ENCODE measurements at places on chromosomes 5 and 9.

- H3K27ac ChIP-seq: no peak overlapping the region
- H3K4me1 ChIP-seq: no peaks in the 10 kb centered on the region
- peaks cover 26% of the 10 kb centered on the region for H3K27me3 ChIP-seq
- no peak for DNase-seq
These were observed 7.7 kb downstream of the PAX5 start for GRCh38 chr9:37026113-37026930.

GRCh38 chr5:140547508-140548299 is at the start of gene EIF4EBP3:
Gene EIF4EBP3, plus strand, starts transcription at chr5:140547662. Its CDS starts 76 bp downstream, at chr5:140547738.
- peak within 1 kb of the TSS; percentile 34 for H3K27ac ChIP-seq
- peaks cover 12% of the 10 kb centered on the region for H3K36me3 ChIP-seq
- H3K4me3 ChIP-seq: no peak within 1 kb of the TSS
- no peaks in the 10 kb centered on the region for H3K27me3 ChIP-seq

- peaks cover 60% of the 10 kb centered on the region for H3K27me3 ChIP-seq
- DNase-seq: no peak
- H3K27ac ChIP-seq: no peak overlapping the region
- H3K4me3 ChIP-seq: no peak overlapping the region
- H3K4me1 ChIP-seq: no peaks in the 10 kb centered on the region
- H3K36me3 ChIP-seq: no peaks in the 10 kb centered on the region
These were observed 116.1 kb upstream of the IRX4 start for GRCh38 chr5:1998716-1999317.

GRCh38 chr5:15105799-15106393 is 234.3 kb upstream of the ANKH start:
- H3K27me3 ChIP-seq: no peaks in the 10 kb centered on the region
- H3K4me1 ChIP-seq: no peaks in the 10 kb centered on the region
- DNase-seq: peak; percentile 22
- no peaks in the 10 kb centered on the region for H3K36me3 ChIP-seq
- H3K27ac ChIP-seq: no peak overlapping the region
- H3K4me3 ChIP-seq: no peak overlapping the region

DNA sequence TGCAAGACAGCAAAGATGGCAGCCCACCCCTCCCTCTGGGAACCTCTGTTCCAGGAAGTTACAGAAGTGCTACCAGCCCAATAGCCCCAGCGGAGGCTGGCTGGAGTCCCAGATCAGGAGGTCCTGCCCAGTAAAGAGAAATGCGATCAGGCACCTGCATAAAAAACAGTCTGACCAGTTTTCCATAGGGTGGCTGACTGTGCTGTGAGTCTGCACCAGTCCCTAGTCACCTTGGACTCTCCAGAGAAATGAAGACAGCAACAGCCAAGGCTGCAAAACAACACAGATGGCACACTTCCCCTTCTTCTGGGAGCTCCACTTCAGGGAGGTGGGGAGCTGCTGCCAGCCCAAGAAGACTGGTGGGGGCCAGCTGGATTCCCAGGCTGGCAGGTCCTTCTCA is 265.5 kb upstream of the PCSK5 start:
- H3K36me3 ChIP-seq: no peaks in the 10 kb centered on the region
- no peak for DNase-seq
- H3K4me1 ChIP-seq: no peaks in the 10 kb centered on the region
- H3K27ac ChIP-seq: no peak overlapping the region
- H3K27me3 ChIP-seq: no peaks in the 10 kb centered on the region
- H3K4me3 ChIP-seq: no peak overlapping the region

DNA sequence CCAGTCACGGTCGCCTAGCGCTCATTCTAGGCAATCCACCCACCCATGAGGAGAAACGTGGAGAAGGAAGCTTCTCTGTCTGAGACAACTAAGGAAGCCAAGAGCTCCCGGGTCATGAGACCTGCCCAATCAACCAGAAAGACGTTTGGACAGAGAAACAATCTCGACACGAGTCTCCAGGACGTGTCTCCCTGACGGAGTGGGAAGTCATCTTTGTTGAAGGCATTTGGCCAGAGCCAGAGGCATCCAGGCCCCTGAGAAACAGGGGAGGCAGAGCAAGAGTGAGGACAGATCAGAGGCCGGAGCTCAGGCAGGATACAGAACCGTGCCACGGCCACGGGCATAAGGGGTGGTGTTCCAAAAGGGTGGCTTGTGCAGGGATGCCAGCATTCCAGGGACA is 479.0 kb downstream of the SPATA31A7 start:
- DNase-seq: no peak
- no peak overlapping the region for H3K4me3 ChIP-seq
- H3K27ac ChIP-seq: no peak overlapping the region
- no peaks in the 10 kb centered on the region for H3K36me3 ChIP-seq
- H3K4me1 ChIP-seq: no peaks in the 10 kb centered on the region
- no peaks in the 10 kb centered on the region for H3K27me3 ChIP-seq

DNA sequence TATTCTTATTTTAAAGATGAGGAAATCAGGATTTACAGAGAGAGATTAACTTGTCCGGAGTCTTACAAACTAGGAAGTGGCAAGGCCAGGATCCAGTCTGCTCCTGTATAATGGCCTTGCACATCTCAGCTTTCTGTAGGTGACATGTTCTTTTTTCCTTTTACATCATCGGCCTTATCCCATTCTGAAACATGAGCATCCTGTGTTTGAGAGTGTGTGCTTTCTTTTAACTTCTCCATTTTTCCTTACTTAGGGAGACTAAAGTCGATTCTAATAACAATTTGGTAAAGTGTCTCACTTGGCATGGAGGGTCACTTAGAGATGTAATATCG is 214.6 kb downstream of the CD180 start:
- H3K4me1 ChIP-seq: no peaks in the 10 kb centered on the region
- no peak overlapping the region for H3K4me3 ChIP-seq
- H3K36me3 ChIP-seq: no peaks in the 10 kb centered on the region
- no peak overlapping the region for H3K27ac ChIP-seq
- no peak for DNase-seq

DNA sequence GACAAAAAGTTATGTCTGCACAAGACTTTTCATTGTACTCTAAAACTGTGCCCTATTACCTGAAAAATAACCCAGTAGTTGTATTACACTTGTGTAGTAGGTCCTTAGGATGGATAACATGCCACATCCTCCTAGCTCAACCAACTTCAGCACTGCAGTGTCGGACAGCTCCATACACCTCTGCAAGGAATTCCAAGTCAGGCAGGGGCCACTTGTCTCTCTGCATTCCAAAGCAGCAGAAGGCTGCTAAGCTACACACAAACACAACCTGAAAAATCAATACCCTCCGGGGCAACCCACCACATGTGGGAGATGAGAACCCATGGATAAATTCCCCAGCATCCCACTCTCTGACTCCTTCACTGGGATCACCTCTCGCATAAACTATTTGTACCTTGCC is 50.2 kb downstream of the MED10 start:
- no peak overlapping the region for H3K4me3 ChIP-seq
- H3K4me1 ChIP-seq: no peaks in the 10 kb centered on the region

DNA sequence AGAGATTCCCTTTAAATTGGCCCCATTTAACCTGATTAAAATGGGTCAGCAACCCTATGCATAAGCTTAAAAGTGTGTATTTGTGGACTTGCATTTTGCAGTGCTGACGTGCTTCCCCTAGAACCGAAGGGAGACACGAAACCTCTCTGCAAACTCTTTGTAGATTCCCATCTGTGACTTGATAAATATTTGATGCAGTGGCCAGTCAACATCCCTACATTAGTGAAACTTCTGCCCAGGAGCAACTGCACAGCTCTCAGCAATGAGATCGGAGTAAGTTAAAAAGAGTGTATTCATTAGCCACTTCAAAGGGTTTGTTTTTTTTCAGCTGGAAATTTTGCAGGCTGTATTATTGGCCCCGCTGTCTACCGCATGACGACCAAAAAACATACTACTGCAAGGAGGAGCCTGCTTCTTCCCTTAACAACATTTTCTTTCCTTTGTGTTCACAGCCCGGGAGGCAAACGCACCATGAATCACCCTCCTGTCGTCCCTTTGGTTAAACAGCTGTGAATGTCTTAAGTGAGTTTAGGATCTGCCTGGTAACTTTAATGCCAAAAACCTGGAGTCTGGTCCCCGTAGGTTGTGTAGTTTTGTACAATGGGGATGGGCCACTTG is 38.0 kb upstream of the TCERG1 start:
- no peaks in the 10 kb centered on the region for H3K27me3 ChIP-seq
- no peaks in the 10 kb centered on the region for H3K4me1 ChIP-seq
- DNase-seq: no peak

- H3K4me3 ChIP-seq: no peak overlapping the region
- no peaks in the 10 kb centered on the region for H3K36me3 ChIP-seq
- H3K27ac ChIP-seq: no peak overlapping the region
- no peaks in the 10 kb centered on the region for H3K4me1 ChIP-seq
- no peak for DNase-seq
These were observed 73.0 kb downstream of the OSTF1 start for GRCh38 chr9:75161116-75161857.

- H3K36me3 ChIP-seq: no peaks in the 10 kb centered on the region
- H3K27me3 ChIP-seq: peaks cover 42% of the 10 kb centered on the region
- DNase-seq: no peak
- H3K27ac ChIP-seq: no peak overlapping the region
These were observed 224.2 kb upstream of the DAP start for GRCh38 chr5:10985091-10985720.

- no peak overlapping the region for H3K4me3 ChIP-seq
- H3K27me3 ChIP-seq: no peaks in the 10 kb centered on the region
- H3K4me1 ChIP-seq: no peaks in the 10 kb centered on the region
- DNase-seq: no peak
- H3K27ac ChIP-seq: no peak overlapping the region
- no peaks in the 10 kb centered on the region for H3K36me3 ChIP-seq
These were observed 345.4 kb upstream of the EFNA5 start for GRCh38 chr5:108016101-108016500.

- H3K4me3 ChIP-seq: no peak overlapping the region
These were observed 302.6 kb downstream of the ENC1 start for GRCh38 chr5:74337984-74338310.

DNA sequence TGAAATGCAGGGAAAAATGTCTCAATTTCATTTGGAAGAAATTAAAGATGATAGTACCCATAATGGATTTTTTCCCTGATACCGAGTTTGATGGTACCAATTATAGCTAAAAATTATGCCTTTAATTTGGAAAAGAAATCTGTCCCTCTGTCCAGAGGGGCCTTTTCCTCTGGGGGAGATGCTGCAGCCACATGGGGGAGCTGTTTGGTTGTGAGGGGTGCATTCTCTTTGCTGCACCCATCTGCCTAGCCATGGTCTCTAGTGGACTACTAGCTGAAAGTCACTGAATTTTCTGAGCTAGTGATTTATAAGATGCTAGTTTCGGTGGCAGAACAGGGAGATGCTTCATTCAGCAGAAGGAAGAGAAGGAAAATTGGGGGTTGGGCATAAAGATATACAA is 9.6 kb downstream of the SEC61B start:
- H3K4me1 ChIP-seq: no peaks in the 10 kb centered on the region
- H3K36me3 ChIP-seq: peaks cover 26% of the 10 kb centered on the region
- H3K4me3 ChIP-seq: no peak overlapping the region
- H3K27me3 ChIP-seq: no peaks in the 10 kb centered on the region
- H3K27ac ChIP-seq: no peak overlapping the region

DNA sequence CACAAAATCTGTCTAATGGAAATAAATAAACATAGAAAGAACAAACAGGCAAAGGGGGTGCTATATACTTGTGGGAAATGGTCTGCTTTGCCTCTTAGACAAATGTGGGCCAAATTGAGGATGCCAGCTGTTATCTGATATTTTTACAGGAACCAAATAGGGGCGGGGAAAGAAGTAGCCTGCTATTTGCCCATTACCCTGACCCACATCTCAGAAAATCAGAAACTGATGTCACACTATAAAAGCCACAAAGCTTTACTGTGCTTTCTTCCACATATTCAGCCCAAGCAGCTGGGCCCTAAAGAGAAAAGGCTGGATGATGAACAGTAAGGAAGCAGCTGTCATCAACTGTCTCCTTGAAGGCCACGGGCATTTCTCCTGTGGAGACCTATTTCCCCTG is 97.3 kb downstream of the ELAVL2 start:
- H3K27ac ChIP-seq: no peak overlapping the region
- H3K4me1 ChIP-seq: no peaks in the 10 kb centered on the region
- no peak for DNase-seq

DNA sequence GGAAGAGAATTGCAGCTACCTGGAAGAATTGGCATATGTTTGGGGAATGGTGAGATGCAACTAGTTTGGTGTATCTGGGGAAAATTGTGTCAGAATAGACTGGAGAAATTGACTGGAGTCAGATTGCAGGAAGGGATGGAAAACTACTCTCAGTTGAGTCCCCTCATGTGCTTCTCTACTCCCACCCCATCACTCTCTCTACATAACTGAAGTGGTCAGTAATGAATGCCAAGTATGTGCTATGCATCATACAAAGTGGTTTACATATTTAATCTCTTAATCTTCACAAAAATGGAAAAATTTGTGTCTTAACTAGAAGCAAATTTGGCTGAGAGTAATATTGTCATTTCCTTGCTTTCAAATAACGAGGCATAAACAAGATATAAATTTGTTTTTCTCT is 146.4 kb upstream of the TNC start:
- no peak overlapping the region for H3K4me3 ChIP-seq
- no peak for DNase-seq
- H3K36me3 ChIP-seq: no peaks in the 10 kb centered on the region
- no peaks in the 10 kb centered on the region for H3K4me1 ChIP-seq
- H3K27ac ChIP-seq: no peak overlapping the region

GRCh38 chr5:179927824-179928223 is 20.1 kb upstream of the TBC1D9B start:
- no peak for DNase-seq
- no peak overlapping the region for H3K27ac ChIP-seq
- H3K36me3 ChIP-seq: no peaks in the 10 kb centered on the region
- no peaks in the 10 kb centered on the region for H3K4me1 ChIP-seq
- no peak overlapping the region for H3K4me3 ChIP-seq

GRCh38 chr5:5342784-5343183 is 79.7 kb upstream of the ICE1 start:
- no peaks in the 10 kb centered on the region for H3K27me3 ChIP-seq
- DNase-seq: no peak
- H3K27ac ChIP-seq: no peak overlapping the region
- peaks cover 13% of the 10 kb centered on the region for H3K4me1 ChIP-seq
- no peak overlapping the region for H3K4me3 ChIP-seq

GRCh38 chr5:28473531-28474107 is 1435.2 kb upstream of the CDH9 start:
- H3K27ac ChIP-seq: no peak overlapping the region
- DNase-seq: no peak
- no peaks in the 10 kb centered on the region for H3K36me3 ChIP-seq
- no peaks in the 10 kb centered on the region for H3K4me1 ChIP-seq
- H3K4me3 ChIP-seq: no peak overlapping the region

DNA sequence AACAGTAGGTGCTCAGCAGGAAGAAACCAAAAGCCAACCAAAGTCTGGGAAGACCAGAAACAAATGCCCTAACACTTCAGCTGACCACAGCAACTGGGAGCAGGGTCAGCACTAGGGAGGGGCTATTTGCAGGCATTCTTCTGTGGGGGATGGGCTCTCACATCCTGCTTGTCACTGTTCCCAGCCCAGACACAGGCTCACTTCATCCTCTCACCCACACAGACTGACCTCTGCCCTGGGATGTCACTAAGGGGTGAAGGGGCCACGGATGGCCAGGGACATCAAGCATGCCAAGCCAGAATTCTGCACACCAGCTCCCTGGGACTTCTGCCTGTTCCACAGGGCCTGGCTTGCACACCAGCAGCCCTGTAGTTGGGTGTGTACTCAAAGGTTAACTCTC is 28.7 kb downstream of the GFRA3 start:
- no peak for DNase-seq
- H3K4me3 ChIP-seq: no peak overlapping the region
- no peak overlapping the region for H3K27ac ChIP-seq
- no peaks in the 10 kb centered on the region for H3K36me3 ChIP-seq
- no peaks in the 10 kb centered on the region for H3K27me3 ChIP-seq

- 0 out of 2 replicates have a peak, but pooled peaks cover 1% of the 10 kb centered on the region for H3K27me3 ChIP-seq
- DNase-seq: no peak
- no peaks in the 10 kb centered on the region for H3K36me3 ChIP-seq
- no peak overlapping the region for H3K4me3 ChIP-seq
These were observed 69.1 kb downstream of the PSAT1 start for GRCh38 chr9:78365748-78366697.

All from HCT116 (cell line).